ENCODE measurements at places on chromosomes 2 and 18.

GRCh38 chr2:139492131-139492680, 712.0 kb upstream of the NXPH2 start:
- DNase-seq: no peak

GRCh38 chr2:50674876-50675275, 357.1 kb downstream of the NRXN1 start:
- DNase-seq: no peak

GRCh38 chr18:34744569-34744968, 34.5 kb downstream of the DTNA start:
- DNase-seq: no peak

DNA sequence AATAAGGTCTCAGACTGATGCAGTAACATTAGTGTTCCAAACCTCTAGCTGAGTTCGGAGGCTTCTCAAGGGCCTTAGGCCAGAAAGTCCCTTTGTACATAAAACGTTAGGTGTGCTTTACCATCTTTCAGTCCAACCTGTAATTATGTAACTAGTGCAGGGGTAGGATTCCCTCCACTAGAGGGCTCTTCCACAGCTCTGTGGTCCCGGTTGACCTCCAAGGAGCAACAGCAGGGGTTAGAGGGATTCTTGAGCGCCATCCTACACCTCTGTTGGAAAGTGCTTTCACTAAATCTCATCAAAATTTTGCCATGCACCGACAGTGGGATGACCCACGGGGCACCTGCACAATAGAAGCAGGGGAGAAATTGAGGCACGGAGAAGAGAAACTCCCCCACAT, 155.8 kb upstream of the LRP1B start:
- no peak for DNase-seq

DNA sequence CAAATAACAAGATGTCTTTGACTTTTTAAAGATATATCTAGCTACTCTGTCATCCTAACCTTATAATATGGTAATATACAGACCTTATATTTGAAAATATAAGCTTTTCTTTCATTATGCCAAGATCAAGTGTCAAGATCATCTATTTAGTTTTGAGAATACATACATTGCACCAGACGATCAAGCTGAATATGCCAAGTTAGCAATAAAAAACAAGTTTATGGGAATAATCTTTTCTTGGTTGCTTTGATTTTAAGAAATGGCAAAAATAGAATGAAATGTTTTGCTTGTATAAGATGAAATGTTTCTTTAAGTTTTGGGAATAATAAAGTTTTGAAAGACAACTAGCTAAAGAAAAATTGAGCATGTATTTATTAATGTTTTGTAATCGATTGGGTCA, 163.8 kb downstream of the DPP4 start:
- DNase-seq: no peak

GRCh38 chr18:21509062-21509461, 91.4 kb downstream of the ESCO1 start:
- no peak for DNase-seq

GRCh38 chr18:55252901-55253300, 293.6 kb upstream of the CCDC68 start:
- no peak for DNase-seq

- DNase-seq: no peak
Observed at GRCh38 chr2:86815611-86816010, 24.9 kb upstream of the CD8A start.

GRCh38 chr2:114192362-114192761, 250.1 kb upstream of the DPP10 start:
- no peak for DNase-seq

GRCh38 chr2:2484301-2484700, 153.2 kb upstream of the MYT1L start:
- DNase-seq: no peak

GRCh38 chr2:10241641-10242430, 60.9 kb upstream of the HPCAL1 start:
- no peak for DNase-seq

DNA sequence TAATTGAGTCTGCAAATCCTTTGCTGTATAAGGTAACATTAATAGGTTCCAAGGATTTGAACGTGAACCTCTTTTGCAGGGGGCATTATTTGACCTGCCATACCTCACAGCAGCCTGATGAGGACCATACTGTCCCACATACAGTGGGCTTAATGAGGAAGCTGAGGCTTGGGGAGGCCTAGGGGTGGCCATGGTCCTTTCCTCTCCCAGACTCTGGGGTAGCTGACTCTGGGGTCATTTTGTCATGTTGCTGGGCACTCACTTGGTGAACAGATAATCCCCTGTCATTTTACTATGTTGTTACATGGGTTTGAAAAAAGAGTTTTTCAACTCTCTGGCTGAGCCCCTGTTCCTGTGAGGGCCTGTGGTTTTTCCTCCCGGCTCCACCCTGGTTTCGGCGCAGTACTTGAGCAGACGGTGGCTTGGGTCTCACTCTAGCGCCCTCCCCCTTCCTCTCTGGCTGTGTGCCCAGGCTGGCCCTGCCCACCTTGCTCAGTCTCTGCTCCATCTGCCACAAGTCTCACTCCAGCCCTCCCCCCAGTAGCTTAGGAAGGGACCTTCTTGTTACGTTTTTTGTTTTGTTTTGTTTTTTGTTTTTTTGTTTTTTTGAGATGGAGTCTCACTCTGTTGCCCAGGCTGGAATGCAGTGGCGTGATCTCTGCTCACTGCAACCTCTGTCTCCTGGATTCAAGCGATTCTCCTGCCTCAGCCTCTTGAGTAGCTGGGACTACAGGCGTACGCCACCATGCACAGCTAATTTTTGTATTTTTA, 21.0 kb downstream of the INPP4A start:
- peak; percentile 95 for DNase-seq

GRCh38 chr2:43224571-43225092, 1.8 kb downstream of the ZFP36L2 start:
- peak; percentile 51 for DNase-seq

DNA sequence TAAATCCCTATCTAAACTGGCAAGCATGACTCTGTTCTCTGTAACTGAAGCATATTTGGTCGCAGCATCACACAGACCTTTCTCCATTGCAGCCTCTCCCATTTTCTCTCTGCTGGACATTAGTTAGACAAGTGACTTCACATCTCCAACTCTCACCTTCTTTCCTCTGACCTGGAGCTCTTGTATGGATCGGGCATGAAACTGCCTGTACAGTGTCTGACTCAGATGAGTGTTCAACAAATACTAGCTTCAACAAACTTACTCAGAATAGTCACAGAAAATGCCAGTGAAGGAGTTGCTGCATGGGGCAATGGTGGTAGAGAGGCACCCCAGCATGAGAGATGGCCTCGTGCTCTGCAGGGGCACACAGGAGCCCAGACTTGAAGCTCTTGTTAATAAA, 104.7 kb upstream of the COPS8 start:
- DNase-seq: no peak

GRCh38 chr2:231717281-231718171, 9.2 kb downstream of the PTMA start:
- no peak for DNase-seq

- DNase-seq: no peak
Observed at GRCh38 chr18:59024829-59025228, 114.9 kb upstream of the SEC11C start.

DNA sequence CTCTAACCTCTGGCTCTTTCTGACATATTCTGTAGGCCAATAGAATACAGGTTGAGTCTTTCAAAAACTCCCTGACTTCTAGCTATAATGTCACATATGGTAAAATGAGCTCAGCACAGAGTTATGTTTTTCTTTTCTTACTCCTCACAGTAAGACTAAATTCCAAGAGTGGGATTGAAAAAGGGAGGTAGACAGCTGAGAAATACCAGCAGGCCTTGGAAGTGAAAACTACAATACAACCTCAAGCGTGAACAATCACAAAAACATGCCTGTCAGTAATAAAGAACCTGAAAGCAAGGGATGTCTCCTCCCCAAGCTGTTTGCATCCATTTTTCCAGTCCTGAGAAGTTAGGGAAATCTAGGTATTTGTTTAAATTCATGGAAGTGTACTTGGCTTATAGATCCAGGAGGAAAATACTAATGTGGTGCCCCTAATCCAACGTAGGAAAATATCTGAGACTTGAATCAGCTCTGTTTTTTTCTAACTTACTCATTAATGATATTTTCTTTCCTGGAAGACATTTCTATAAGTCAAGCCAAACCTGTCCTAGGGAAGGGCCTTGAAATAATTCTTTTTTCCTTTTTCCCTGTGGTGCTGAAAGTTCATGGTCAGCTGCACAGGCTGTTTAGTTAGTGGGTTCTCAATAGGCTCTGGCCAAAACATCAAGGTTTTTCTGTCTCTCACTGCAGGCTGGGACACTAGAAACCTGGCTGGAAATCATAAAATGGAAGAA, 167.9 kb upstream of the SPATS2L start:
- DNase-seq: no peak

DNA sequence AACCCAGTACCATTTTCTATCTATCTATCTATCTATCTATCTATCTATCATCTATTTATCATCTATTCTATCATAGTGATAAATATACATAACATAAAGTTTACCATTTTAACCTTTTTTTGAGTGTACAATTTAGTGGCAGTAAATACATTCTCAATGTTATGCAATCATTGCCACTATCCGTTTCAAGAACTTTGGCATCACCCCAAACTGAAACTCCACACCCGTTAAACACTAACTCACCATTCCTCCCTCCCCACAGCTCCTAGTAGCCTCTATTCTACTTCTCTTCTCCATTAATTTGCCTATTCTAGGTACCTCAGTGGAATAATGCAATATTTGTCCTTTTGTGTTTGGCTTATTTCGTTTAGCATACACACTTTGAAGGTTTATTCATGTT, 82.5 kb upstream of the KCNE4 start:
- peak; percentile 2 for DNase-seq

DNA sequence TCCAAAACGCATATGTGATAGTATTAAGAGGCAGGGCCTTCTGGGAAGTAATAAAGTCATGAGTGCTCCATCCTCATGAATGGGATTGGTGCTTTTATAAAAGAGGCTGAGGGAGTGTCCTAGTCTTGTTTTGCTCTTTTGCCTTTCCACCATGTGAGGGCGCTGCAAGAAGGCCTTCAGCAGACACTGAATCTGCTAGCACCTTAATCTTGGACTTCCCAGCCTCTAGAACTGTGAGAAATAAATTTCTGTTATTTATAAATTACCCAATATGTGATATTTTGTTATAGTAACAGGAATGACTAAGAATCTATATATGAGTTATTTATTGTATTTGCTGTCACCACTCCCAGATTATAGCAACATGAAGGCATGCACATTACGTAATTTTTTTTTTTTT, 63.5 kb downstream of the PLA2R1 start:
- no peak for DNase-seq

- DNase-seq: no peak
Observed at GRCh38 chr2:149119368-149119767, 80.9 kb downstream of the LYPD6B start.

DNA sequence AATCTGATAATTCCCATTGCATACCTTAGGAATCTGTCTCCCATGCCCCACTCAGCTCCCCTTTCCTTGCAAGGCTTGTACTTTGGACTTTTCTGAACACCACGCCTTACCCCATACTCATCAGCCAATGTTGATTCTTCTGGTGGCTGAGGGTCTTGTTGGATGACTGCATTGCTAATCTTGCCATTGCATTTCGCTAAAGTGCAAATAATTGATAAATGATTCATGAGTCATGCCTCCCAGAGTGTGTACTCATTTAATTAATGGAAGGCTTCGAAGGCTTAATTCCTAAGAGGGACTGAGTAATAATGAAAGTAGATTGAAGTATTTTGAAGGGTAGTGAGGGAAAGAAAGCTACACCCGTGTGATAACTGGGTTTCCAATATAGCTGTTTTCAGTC, 28.0 kb upstream of the PPP1R1C start:
- DNase-seq: no peak

- DNase-seq: no peak
Observed at GRCh38 chr2:203586696-203587095, 51.6 kb upstream of the RAPH1 start.

DNA sequence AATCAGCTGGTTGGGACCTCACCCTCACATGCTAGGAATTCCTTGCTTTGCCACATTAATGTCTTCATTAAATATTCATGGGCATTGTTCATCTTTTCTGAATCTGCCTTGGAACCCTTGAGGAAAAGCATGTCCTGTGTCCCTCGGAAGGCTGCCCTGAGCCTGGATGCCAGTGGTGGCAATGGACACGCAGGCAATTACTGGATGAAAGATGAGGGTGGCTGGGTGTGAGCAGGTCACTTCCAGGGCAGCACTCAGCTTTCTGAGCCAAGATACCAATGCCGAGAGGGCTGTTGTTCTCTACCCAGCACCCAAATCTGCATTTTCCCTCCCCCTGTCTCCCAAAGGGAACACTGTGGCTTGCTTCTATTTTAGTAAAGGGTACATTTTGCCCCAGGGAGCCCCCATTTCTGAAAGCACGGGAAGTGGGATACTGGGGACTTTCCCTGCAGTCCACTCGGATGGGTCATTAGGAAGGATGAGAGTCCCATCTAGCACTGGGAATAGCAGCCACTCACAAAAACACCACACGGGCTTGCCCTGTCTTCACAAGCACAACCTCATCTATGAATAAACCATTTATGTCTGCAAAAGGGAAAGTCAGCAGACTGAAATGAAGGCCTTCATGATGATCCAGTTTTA, 234.8 kb downstream of the SOX11 start:
- no peak for DNase-seq

GRCh38 chr2:73175663-73176204, 26.6 kb upstream of the NOTO start:
- DNase-seq: peak; percentile 39

DNA sequence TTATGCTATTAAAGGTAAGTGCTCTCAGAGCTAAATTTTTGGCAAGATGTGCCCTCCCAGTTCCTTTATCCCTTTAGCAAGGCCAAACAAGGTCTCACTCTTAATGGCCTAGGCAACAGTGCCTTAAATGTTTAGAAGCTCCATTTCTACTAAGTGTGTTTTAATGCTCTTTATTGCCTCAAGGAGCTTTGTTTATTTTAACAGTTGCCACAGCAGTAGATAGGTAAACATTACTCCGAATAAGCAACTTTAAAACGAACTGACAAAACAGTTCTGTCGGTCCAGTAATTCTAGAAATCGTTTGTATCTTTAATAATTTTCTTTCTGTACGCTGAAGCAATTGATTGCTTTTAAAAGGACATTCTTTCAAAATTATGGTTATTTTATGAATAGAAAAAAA, 74.5 kb downstream of the PIEZO2 start:
- DNase-seq: no peak

GRCh38 chr2:189191766-189192165, 12.2 kb upstream of the COL5A2 start:
- no peak for DNase-seq

DNA sequence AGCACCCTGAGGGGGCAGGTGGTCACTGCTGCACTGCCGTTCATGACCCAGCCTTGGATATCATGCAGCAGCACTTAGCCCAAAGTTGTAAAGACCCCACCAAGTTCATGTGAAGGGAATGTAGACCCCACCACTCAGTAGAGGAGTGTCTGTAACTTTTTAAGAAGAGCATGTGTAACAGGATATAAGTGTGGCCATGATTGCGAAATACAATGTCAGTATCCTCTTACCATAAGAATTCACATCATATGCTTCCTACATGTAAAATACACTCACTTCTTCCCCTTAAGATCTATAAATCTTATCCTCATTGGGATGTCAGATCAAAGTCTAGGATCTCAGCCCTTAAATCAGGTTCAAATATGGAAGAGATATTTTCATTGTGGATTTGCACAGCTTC, 276.9 kb downstream of the PTPRM start:
- DNase-seq: peak; percentile 4

Data from Kasumi-1 (cell line).